Stimulated activated CD4-positive, alpha-beta T cell treated with anti-CD3 and anti-CD28 coated beads, Interleukin-15, amount 100 ng/mL, for 1 hour (primary cell): ENCODE measurements at places on chromosomes 4 and X.

GRCh38 chr4:173736840-173737239, 206.8 kb upstream of the HAND2 start:
- DNase-seq: no peak

DNA sequence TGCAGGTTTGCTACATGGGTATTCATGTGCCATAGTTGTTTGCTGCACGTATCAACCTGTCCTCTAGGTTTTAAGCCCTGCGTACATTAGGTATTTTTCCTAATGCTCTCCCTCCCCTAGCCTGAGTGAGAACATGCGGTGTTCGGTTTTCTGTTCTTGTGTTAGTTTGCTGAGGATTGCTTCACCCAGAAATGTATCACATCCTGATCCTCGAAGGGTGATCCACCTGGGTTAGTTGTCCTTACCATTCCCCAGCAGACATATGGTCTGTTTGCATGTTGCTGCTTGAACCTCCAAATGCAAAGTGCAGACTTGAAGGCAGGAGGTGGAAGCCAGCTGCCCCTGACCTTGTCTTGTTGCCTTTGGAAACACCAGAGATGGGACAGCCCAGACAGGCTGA, 161.5 kb upstream of the WDR1 start:
- no peak for DNase-seq

DNA sequence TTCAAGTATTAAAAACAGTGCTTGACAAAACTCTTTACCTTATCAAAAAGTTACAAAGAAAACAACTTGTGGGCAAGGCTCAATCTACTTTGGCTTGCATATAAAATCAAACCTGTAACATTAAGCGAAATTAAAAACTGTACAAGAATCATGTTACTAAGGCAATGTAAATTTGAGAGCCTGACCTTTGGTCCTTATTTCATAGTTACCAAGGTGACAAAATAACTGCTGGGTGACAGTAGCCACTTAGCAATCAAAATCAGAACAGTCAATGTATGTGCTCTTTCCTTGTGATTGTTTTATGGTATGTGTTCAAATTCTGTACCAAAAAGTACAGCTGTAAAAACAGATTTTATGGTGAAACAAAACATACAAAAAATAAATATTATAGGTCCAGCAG, 204.0 kb downstream of the RASL11B start:
- no peak for DNase-seq

DNA sequence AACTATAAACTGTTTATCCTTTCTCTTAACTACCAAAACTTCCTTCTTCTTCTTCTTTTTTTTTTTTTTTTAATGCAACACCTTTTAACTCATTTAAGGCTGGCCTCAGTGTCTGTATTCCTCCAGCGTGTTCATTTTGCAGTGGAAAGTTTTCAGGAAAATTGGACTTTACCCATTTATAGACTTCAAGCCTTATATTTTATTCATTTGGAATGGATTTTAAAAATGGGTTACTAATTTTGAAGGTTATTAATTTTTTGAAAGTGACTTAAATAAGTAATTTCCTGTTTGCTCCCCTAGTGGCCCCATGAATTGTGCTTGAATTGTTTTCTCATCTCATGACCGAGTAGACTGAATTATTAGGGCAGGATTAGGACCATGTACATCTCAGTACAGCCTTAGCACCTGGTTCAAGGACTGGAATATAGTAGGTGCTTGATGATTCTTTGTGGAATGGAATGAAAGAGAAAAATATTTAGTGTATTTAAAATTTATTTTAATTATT, 282.7 kb downstream of the ANKRD50 start:
- DNase-seq: no peak

- DNase-seq: no peak
Measured at GRCh38 chr4:20260821-20261220, 9.1 kb downstream of the SLIT2 start.
